ENCODE measurements at places on chromosomes 7 and 10. TPM values are rescaled to one million over a fixed set of nuclear protein-coding genes. Genes with fewer than 3 reads are reported as not detected.

The RAPGEF5 gene
- polyA plus RNA-seq, result 35.8 TPM

The ITGB8 gene
- polyA plus RNA-seq, result 1.5 TPM

The CHAT gene
- not detected for polyA plus RNA-seq

The FGFBP3 gene
- polyA plus RNA-seq, result 1.6 TPM

The METTL27 gene
- polyA plus RNA-seq, result 2.3 TPM

The C10orf67 gene
- polyA plus RNA-seq, result 1.1 TPM

The NRG3 gene
- 0.49 TPM for polyA plus RNA-seq

The PAPSS2 gene
- polyA plus RNA-seq, result 29.0 TPM

The SEMA4G gene
- polyA plus RNA-seq, result 2.5 TPM

The BTBD16 gene
- polyA plus RNA-seq, result 0.73 TPM

The RAB19 gene
- 0.24 TPM for polyA plus RNA-seq

The LIPF gene
- not detected for polyA plus RNA-seq

The FXYD4 gene
- 0.65 TPM for polyA plus RNA-seq

The VWDE gene
- 0.15 TPM for polyA plus RNA-seq

The TMEM273 gene
- polyA plus RNA-seq, result 12.4 TPM

The ANKRD61 gene
- 0.08 TPM for polyA plus RNA-seq

The SPAG6 gene
- polyA plus RNA-seq, result 13.1 TPM

The SYT15 gene
- polyA plus RNA-seq, result 3.8 TPM

The LDB3 gene
- 1.6 TPM for polyA plus RNA-seq

The SYT15B gene
- 10.2 TPM for polyA plus RNA-seq

The FEZF1 gene
- polyA plus RNA-seq, result not detected

The CISD1 gene
- 12.9 TPM for polyA plus RNA-seq

The MINDY4 gene
- polyA plus RNA-seq, result 5.0 TPM

The NUDT5 gene
- polyA plus RNA-seq, result 51.5 TPM

The PTN gene
- 1.0 TPM for polyA plus RNA-seq

The ZC3HAV1L gene
- 1.6 TPM for polyA plus RNA-seq

The PNLIPRP3 gene
- not detected for polyA plus RNA-seq

The MPP7 gene
- 7.7 TPM for polyA plus RNA-seq

The KNDC1 gene
- 3.2 TPM for polyA plus RNA-seq

The CEP55 gene
- polyA plus RNA-seq, result 1.6 TPM

The CALML3 gene
- polyA plus RNA-seq, result 0.04 TPM

The SH2D4B gene
- polyA plus RNA-seq, result 0.20 TPM

The PLOD3 gene
- 65.2 TPM for polyA plus RNA-seq

The SLC13A1 gene
- polyA plus RNA-seq, result not detected

The TWIST1 gene
- polyA plus RNA-seq, result 0.55 TPM

The NUTM2B gene
- 0.07 TPM for polyA plus RNA-seq

The IGFBP1 gene
- 0.06 TPM for polyA plus RNA-seq

The EPO gene
- polyA plus RNA-seq, result not detected

The CAMK2B gene
- polyA plus RNA-seq, result 0.25 TPM

The ZNF804B gene
- polyA plus RNA-seq, result not detected

The CAV2 gene
- polyA plus RNA-seq, result 57.9 TPM

The LRRC72 gene
- not detected for polyA plus RNA-seq

The CADPS2 gene
- polyA plus RNA-seq, result 16.0 TPM

The UBE2D1 gene
- 30.5 TPM for polyA plus RNA-seq

The RASSF4 gene
- 19.5 TPM for polyA plus RNA-seq

The COL17A1 gene
- polyA plus RNA-seq, result 2.5 TPM

The SPDYE5 gene
- 0.06 TPM for polyA plus RNA-seq

The GSTO2 gene
- polyA plus RNA-seq, result 25.9 TPM

The DNAH11 gene
- 3.5 TPM for polyA plus RNA-seq

The ACTR3C gene
- 6.8 TPM for polyA plus RNA-seq

The LIPK gene
- not detected for polyA plus RNA-seq

The ATRNL1 gene
- polyA plus RNA-seq, result 0.05 TPM

The SFRP5 gene
- 0.44 TPM for polyA plus RNA-seq
